ENCODE measurements at places on chromosomes 2 and 18.

DNA sequence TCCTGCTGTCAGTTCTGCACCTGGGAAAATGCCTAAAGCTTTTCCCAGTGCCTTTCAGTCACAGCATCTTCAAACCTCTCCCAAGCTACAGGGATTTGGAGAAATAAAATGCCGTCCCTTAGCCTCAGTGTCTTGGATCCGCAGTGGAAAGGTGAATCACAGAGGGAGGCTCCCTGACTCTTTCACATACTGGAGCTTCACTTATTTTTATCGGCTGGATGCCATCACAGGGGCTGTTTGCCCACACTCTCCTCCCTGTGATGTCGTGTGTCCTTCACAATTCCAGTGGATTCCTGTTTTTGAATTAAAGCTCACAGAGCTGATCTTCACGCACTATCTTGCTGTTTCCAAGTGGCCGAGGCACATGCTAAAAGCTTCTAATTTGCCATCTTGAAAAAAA lies 1303.1 kb upstream of the DDX18 start:
- DNase-seq, result peak; percentile 4

DNA sequence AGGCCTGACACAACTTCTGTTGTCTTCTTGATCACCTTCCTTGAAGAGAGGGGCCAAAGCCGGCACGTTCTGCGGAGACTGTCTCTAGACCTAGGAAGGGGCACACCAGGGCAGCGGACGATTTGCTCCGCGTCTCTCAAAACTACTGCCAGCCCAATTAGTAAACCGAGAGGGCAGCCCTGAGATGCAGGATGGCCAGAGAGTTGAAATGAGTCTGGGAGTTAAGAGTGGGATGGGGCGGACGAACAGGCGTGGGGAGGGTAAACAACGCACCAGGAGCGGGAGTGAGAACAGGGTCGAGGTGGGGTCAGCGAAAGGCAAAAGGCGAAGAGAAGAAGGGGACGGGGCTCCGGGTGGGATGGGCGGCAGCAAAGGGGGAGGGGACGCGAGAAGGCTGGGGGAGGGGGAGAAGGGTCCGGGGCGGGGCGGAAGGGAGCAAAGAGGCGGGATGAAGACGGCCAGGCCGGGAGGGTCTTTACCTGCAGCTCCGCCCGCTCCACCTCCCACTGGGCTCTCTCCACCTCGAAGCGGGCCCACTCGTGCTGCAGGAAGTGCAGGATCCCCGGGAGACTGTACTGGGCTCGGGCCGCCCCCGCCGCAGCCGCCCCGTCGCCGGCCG lies 476 bp downstream of the STRN start:
- DNase-seq, result no peak

DNA sequence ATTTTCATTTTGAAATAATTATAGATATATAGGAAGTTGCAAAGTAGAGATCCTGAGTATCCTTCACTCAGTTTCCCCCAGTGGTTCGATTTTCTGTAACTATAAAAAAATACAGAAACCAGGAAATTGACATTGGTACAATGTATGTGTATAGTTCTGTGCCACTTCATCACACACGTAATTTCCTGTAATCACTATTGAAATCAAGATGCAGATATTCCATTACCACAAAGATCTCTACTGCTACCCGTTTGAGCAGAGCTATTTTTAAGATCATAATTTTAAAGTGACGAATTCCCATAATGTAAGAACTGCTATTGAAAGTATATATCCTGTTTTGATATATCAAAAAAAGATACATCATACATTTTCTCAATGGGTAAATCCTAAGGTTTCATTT lies 142.3 kb downstream of the BABAM2 start:
- no peak for DNase-seq

DNA sequence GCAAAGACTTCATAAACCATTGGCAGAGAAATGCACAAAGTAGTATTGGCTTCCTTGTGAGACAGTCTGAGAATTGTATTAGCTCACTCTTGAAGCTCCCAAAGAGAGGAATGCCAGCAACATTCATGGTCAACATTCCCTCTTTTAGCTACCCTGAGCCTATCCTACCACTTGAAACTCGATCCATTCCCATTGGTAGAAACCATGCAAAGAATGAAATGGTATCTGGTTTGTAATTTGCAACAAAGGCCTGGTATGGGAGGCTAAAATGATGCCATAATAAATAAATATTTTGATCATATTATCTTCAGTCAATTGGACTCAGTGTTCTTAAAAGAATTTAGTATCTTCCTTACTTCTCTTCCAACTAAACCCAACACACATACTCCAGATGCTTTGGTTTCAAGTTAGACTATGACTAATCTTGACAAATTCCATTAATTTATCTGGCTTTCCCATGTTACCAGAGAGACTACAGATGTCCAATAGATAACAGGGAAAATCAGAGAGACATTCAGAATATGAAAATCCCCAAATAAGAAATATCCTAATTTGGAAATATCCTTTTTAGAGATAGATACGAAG lies 102.9 kb downstream of the DHRS9 start:
- no peak for DNase-seq

DNA sequence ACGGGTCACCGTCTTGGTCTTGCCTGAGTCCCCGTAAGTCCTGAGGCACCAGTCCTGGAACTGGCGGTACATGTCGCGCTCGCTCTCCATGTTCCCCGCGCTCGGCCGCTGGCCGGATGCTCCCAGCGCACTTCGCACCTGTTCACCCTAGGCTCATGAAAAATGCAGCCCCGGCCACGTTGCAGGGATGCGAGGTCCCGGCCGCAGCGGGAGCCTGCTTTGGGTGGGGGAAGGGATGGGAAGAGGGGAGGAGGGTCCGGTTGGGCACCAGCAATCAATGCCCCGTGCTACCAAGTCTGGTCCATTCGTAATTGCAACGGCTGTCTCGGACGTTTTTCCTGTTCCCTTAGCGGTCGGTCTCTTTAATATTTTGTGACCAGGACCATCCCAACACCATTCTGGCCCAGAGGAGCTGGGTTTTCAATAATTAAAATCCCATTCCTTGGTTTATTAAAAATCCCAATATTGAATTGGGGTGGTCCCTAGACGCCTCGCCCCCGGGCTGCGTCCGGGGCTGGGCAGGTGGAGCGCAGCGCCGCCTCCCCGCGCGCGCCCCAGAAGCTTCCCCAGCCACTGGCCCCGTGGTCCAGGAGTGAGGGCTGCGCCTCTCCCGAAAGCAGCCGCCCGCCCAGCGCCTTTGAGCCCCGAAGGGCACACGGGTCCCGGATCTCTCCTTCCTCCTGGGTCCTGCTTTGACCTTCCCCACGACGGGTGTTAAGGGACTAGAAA lies 1.4 kb downstream of the NOL4 start:
- peak; percentile 72 for DNase-seq

GRCh38 chr2:218569038-218569431 lies 396 bp downstream of the CNOT9 start:
- peak; percentile 28 for DNase-seq

- DNase-seq, result no peak
These were observed 1.7 kb downstream of the FAP start for GRCh38 chr2:162241571-162241970.
